ENCODE measurements at places on chromosomes 5 and 9. TPM values are rescaled to one million over a fixed set of nuclear protein-coding genes. Genes with fewer than 3 reads are reported as not detected.

The ITK gene
- polyA plus RNA-seq, result 0.29 TPM

DNA sequence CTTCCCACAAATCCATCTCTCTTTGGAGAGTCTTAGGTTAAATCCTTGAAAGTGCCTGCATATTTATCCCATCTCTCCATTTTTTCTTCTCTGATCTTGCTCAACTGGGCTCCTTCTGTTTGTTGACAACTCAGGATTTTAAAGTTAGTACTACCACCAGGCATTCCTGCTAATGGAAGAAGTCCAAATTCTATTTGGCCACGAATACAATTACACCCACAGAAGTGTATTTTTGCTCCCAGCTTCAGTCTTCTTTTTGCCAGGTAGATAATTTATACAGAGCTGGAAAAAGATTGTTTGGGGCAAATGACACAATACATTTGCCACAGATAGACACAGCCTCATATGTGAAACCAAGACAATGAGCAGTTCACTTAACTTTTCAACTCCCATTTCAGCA, 74.8 kb downstream of the CETN3 start:
- DNase-seq, result no peak

DNA sequence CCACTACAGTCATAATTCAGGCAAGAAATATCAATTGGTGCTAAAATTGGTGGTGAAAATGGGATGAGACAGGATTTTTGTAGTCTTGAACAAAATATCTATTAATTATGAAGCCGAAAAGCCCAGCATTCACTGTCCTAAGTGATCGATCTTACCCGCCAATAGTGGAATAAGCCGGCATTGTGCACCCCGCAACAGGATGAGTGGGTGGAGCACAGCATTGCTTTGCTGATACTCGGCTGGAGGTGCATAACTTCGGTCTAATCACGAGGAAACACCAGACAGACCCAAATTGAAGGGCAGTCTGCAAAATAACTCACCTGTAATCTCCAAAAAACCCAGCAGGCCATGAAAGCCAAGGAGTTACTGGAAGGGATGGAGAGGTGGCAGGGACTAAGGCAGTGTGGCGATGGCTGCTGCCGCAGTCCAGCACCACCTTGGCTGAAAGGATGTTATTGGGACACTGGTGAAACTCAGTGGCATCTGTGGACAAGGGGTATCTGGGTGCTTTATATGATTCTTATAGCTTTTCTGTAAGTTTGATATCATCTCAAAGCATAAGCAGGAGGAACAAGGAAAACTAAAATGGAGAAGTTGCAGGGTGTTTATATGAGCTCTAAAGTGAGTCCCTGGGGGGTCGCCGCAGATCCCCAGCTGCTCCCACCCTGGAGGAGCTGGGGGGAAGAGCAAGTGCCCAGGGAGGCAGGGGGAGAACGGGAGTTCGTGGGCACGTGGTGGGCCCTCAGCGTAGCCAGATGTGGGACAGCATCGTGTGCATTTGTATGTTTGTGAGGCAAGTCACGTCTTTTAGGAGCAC, 45.2 kb downstream of the AHRR start:
- no peak for DNase-seq

The RNF14 gene
- 65.5 TPM for polyA plus RNA-seq

GRCh38 chr9:104860263-104860662, 67.7 kb downstream of the ABCA1 start:
- DNase-seq, result no peak

The NTRK2 gene
- polyA plus RNA-seq, result 154 TPM

The RASGRF2 gene
- polyA plus RNA-seq, result 3.1 TPM

DNA sequence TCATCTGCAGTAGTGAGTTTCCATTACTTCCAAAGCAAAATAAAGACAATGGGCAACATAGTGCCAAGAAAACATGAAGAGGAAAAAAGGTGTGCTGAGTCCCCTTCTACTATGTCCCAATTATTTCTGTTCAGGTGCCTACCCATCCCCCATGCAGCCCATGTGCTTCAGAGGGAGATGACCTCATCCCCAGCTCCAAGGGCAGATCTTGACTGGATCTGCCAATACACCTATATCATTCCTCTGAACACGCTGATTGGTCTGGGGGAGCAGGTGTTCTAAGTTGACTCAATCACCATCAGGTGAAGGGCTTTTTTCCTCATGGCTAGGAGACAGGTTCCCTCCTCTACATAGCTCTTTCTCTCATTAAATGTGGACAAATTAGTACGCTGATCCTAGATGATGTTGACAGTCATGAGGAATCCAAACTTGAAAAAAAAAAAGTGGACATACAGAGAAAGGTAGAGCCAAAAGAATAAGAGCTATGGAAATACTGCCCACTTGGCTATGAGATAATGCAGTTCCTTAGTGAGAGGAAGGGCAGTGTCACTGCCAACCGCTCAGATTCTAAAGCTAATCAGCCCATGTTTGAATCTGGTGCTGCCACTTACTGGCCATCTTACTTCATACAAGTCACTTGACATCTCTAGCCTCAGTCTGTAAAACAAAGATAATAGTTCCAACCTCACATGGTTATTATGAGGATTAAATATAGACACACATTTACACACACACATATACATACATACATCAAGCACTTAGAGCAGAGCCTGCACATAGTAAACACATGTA, 23.1 kb downstream of the PRELID2 start:
- DNase-seq, result no peak

GRCh38 chr5:124056991-124057723, 545.2 kb downstream of the CSNK1G3 start:
- peak; percentile 59 for DNase-seq

The WWC1 gene
- polyA plus RNA-seq, result 67.8 TPM

DNA sequence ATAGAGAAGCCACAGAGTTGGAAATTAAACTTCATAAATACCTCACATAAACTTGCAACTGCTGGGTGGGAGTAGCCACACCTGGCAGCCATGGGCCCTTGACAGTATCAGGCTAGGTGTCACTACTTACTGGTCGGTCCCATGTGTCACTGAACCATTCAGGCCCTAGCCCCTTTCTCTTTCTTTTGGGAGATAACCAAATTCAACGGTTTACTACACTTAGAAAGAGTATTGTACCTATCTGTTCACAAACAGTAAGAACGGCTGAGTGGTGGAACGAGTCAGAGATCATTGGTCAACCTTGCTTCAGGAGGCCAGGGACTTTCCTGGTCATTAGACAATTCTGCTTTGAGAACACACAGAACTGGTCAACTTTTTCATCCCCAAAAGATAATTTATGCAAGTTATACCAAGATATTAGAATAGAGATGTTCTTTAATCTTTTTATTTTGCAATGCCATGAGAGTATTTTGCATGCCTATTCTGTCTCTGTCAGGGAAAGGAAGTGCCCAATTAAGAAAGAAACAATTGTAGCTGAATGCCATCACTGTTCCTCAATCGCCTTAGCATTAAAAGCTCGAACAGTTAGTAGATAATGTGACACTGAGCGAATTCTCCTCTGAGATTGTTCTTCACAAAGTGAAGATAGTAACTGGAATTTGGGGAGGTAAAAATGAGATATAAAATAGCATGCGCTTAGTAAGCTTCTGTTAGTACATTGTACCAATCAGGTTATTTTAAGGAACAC, 50.9 kb downstream of the GOLPH3 start:
- no peak for DNase-seq

The SLC34A1 gene
- polyA plus RNA-seq, result 83.6 TPM

- no peak for DNase-seq
Measured at GRCh38 chr5:5423586-5423985, 1.1 kb downstream of the ICE1 start.

GRCh38 chr5:150789943-150790611, 11.5 kb downstream of the SMIM3 start:
- no peak for DNase-seq

DNA sequence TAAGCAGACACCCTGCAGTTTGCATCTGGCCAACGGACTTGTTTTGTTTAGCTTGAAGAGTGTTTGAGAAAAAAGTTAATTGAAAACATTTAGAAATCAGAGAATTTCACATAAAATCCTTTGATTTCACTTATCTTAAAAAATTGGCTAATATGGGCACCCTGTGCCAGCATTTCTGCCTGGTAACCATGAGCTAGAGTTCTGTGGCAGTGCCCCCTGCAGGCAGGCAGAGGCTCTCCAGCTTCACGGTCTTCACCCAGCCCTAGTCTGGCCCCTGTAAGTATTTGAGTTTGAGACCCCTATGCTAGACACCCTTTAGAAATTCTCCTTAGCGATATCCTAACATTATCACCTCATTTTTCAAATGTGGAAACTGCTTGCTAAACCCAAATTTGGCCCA, 18.8 kb upstream of the FANCC start:
- no peak for DNase-seq

DNA sequence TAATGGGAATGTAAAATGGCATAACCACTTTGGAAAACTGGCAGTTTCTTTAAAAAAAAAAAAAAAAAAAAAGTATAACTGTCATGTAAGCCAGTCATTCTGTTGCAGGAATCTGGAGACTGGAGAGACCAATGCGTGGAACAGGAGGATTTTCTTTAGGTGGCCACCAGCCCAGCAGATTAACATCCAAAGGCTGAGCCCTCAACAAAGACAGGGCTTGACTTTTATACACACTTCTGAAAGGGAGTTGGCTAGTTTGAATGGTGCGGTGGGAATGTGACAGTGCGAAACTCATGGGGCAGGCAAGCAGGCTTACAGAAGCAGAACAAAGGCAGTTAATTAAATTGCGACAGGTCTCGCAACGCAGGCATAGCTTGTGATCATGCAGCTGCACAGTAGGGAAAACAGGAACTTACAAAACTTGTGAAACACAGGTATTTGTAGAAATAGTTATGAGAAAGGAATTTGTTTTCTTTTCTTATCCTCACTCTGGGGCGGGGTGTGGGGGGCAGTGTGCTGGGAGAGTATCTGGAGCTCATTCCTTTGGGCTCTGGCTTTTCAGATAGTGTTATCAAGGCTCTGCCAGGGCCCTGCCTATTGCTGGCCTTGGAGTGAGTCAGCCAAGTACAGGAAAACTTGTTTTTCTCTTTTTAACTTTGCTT, 12.0 kb downstream of the UIMC1 start:
- no peak for DNase-seq

DNA sequence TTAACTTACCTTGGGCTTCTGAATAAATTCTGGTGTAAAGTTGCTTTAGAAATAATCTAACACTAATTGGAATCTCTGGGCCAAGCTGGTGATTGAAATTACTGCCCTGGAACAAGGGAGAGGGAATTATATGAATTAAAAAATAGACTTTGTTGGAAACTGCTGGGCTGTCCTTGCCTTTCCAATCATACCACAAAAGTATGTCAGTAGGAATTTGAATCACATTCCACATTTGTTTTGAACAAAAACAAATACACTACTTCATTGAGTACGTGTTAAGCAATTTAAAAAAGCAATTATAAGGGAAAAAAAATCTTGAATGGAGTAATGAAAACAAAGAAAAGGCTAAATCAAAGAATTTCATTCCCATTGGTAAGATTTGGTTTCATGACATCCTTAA, 102.5 kb upstream of the SREK1 start:
- DNase-seq, result no peak

The TAF11L10 gene
- not detected for polyA plus RNA-seq

The AIF1L gene
- polyA plus RNA-seq, result 369 TPM

The ARHGAP26 gene
- polyA plus RNA-seq, result 9.9 TPM

GRCh38 chr5:170630711-170631141, 126.9 kb downstream of the KCNIP1 start:
- DNase-seq, result no peak

The FAM81B gene
- not detected for polyA plus RNA-seq

DNA sequence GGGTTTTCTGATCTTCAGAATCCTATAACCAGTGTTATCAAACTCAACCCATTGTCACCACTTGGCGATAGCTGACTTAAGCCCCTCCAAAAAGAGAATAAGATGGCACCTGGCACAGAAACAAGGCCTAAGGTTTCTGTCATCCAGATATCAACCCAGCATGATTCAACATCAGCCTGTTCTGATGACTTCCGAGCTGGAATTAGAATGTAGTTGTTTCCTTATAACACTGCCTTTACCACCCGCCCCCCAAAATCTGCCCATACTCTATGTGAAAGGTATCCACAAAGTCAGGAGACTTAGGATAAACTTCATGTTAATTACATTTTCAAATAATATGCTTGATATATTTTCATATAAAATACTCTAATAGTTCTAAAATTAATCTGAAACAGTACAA, 5.2 kb downstream of the KLF9 start:
- no peak for DNase-seq

DNA sequence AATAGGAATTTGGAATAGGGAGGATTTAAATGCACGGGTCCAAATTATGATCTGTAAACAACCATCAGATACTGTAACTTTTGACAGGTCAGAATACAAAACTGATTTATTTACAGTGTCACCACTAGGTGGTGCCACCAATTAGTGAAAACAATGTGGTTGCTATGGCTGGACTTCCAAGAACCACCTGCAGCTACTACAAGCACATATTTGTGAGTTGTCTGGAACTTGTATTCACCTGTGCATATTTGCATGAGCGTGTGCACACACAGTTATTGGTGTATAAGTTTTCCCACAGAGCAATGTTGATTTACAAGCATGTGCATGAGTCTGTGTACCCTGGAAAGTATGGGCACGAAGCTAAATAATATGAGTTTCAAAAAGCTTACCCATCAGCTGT, 3.0 kb upstream of the HRCT1 start:
- no peak for DNase-seq

The LCN9 gene
- polyA plus RNA-seq, result not detected

All from left renal pelvis (tissue), 4 donors.